Tibial nerve (tissue), 4 donors: ENCODE measurements at places on chromosomes 6 and 20.

DNA sequence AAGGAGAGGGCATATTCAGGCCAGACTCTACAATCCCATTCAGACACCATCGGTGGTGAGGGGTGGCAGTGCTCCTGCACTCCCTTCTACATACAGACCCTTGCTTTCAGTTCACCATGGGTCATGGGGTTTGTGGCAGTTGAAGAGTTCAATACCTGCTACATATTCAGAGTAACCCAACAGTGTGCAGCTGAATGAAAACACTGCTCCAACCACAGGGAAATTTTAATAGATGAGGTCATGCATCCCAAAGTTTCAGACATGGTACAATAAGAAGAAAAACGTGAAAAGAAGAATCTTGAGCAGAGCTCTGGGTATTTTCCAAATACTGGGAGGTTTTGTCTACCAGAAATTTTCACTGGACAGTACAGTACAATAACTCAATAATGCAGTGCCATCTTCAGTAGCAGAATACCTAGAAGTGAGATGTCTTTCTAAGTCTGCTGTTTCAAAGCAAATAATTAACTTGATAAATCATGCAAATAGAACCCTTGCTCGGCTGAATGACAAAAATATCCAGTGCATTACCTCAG lies 162.1 kb downstream of the PTPRK start:
- no peak for DNase-seq

GRCh38 chr20:38599410-38599882 lies 2.2 kb upstream of the ARHGAP40 start:
- DNase-seq: no peak

DNA sequence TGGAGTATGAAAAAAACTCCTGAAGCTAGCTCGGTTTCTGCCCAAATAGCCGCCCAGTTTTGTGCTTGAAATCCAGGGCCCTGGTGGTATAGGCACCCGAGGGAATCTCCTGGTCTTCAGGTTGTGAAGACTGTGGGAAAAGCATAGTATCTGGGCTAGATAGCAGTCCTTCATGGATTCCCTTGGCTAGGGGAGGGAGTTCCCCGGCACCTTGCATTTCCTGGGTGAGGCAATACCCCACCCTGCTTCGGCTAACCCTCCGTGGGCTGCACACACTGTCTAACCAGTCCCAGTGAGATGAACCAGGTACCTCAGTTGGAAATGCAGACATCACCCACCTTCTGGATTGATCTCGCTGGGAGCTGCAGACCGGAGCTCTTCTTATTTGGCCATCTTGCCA lies 184.5 kb upstream of the SLC35B3 start:
- no peak for DNase-seq

GRCh38 chr20:63227260-63227659 lies 8.4 kb upstream of the BIRC7 start:
- DNase-seq: no peak

- DNase-seq: no peak
Measured at GRCh38 chr20:8803065-8803464, 265.8 kb upstream of the PLCB4 start.

- DNase-seq: peak; percentile 51
Measured at GRCh38 chr20:25148181-25148981, 47.1 kb upstream of the ENTPD6 start.

GRCh38 chr6:136051140-136051775 lies 198.9 kb downstream of the MTFR2 start:
- no peak for DNase-seq

DNA sequence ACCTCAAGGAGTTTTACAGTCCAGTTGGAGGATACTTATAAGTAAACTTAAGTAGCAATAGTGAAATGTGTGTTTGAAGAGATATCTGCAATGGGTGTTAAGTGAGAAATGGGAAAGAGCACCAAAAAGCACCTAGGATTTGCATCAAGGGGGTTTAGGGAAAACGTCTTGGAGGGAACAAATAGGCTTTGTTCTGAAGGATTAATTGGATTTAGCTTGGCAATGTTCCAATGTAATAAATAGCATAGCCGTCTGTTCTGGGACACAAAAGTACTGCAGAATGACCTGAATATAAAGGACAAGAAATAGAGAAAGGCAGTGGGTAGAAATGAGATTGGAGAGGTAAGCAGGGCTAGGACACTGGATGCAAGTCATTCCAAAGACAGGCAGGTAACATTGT lies 2.8 kb upstream of the MYO6 start:
- no peak for DNase-seq

GRCh38 chr6:166172546-166172945 lies 4.9 kb upstream of the TBXT start:
- no peak for DNase-seq

DNA sequence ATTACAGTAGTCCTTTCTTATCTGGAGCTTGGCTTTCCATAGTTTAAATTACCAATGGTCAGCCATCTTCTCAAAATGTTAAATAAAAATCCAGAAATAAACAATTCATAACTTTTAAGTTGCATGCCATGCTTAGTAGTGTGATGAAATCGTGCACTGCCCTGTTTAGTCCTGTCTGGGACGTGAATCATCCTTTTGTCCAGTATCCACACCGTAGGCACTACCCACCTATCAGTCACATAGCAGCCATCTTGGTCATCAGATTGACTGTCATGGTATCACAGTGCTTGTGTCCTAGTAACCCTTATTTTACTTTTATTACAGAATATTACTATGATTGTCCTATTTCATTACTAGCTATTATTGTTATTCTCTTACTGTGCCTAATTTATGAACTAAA lies 924.1 kb downstream of the EYS start:
- DNase-seq: no peak

- DNase-seq: no peak
Measured at GRCh38 chr20:51695574-51696303, 72.5 kb downstream of the ATP9A start.

- no peak for DNase-seq
Measured at GRCh38 chr6:56541030-56541600, 101.6 kb downstream of the DST start.

GRCh38 chr6:4904461-4905025 lies 99.3 kb downstream of the RPP40 start:
- DNase-seq: no peak

GRCh38 chr6:45712786-45713185 lies 302.9 kb downstream of the CLIC5 start:
- no peak for DNase-seq

- no peak for DNase-seq
Measured at GRCh38 chr20:22810626-22811569, 224.2 kb upstream of the SSTR4 start.

- no peak for DNase-seq
Measured at GRCh38 chr20:25500880-25501351, 84.4 kb downstream of the NINL start.

- DNase-seq: peak; percentile 77
Measured at GRCh38 chr6:124963831-124964763, 1.9 kb downstream of the RNF217 start.

- no peak for DNase-seq
Measured at GRCh38 chr6:24720131-24720603, 1.2 kb upstream of the C6orf62 start.

GRCh38 chr6:166333172-166333995 lies 9.0 kb downstream of the SFT2D1 start:
- DNase-seq: no peak

DNA sequence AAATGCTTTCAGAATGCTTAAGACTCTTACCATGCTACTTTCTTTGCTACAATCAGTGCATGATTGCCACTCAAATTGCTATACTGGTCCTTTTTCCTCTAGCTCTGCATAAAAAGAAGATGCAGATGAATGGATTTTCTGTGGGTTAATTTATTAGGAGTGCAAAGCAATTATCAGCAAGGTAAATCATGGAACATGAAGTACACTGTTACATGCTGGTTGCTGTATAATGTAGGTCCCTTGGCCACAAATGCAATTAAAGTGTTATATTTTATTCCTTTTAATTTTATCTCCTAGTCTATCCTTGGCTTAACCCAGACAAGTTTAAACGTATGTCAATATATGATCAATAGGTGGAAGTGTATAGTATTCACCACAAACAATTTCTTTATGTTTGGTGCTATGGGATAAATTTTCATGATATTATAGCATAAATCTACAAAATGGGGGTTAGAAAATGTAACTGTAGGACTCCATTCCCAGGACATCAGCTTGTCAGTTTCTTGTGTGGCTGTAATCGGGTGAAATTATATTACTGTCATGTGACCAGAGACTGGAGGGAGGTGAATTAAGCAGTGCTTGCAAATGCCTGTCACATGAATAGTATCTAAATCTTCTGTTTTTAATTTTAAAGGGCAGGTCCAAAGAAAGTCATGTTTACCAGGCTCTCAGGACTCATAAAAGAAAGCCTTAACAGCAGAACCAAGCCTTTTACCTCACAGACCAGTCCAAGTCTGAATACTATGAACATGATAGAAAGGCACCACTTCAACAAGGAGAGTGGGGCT lies 176.9 kb upstream of the ID4 start:
- no peak for DNase-seq

GRCh38 chr6:149468179-149468578 lies 16.6 kb downstream of the ZC3H12D start:
- DNase-seq: no peak

DNA sequence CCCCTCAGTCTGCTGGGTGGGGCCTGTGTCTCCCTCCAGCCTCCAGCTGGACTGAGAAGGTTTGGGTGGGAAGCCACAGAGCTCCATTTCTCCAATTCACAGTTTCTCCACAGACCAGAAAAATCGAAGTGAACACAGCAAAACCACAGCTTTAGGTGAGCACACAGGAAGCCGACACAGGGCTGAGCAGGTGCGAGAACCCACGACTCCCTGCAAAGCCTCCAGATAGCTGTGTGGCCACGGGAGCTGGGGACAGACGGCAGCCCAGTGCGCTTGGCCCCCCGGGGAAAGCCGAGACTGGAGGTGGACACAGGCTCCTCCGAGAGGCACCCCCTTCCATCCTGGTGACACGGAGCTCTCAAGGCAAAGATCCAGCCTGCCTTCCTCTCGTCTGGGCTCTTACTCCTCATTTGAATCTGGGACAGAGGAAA lies 29.0 kb upstream of the MPC1 start:
- DNase-seq: no peak

GRCh38 chr6:44842616-44843015 lies 455.1 kb downstream of the CDC5L start:
- DNase-seq: no peak

DNA sequence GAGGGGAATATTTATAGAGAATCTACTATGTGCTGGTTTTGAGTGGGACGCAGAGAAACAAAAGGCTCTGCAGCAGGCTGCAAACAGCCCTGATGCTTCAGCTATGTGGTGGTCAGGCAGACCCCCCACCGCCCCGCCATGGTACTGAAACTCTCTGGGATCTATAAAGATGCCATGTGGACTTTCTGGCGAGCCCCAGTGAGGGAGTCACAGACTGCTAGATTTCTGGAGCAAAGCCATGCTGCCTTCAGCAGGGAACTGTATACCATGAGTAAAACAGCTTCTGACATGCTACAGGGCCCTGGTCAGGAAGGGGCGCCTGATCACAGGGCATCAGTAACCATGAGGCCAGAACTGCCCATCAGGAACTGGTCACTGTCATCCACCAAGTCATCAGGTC lies 19.2 kb upstream of the BPIFB1 start:
- DNase-seq: no peak

- DNase-seq: no peak
Measured at GRCh38 chr6:33607126-33607783, 13.9 kb upstream of the ITPR3 start.

GRCh38 chr6:32940656-32941213 lies at the start of gene HLA-DMB:
TSS of gene HLA-DMB (minus strand) at chr6:32941028. CDS start at chr6:32940807, 221 bp downstream.
- peak; percentile 80 for DNase-seq

DNA sequence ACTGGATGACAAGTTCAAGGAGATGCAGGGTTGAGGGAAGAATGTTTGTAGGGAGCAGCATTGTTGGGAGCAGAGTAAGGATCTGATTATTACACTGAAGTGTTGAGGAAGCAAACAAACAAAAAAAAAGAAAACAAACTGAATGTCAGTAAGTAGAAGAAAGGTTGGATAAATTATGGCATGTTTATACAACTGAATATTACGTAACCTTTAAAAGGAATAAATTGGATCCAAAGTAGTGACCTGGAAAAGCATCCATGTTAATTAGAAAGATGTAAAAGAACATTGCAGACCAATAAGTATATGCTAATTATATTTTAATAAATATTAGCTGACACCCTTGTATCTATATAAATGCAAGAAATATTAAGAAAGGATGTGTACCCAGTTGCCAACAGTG lies 12.8 kb upstream of the TSPYL1 start:
- DNase-seq: no peak

GRCh38 chr6:20013066-20013861 lies 176.1 kb downstream of the ID4 start:
- DNase-seq: no peak

DNA sequence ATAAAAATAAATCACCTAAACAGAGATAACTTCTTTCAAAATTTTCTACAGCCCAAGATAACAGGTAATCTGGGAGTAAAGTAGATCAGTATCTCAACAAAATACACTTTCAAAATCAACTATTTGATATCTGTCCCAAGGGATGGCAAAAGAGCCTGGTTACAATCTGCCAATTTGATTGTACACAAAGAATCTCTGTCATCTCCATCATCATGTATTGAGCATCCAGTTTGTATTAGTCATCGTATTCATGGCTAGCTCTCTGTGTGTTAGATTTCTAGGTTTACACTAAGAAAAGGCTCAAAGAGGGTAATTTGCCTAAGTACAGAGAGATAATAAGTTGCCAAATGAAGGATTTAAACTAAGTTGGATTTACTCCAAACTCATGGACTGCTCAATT lies 329.0 kb upstream of the NRSN1 start:
- no peak for DNase-seq

GRCh38 chr20:45469336-45470261 lies at the start of gene WFDC2:
TSS of gene WFDC2 (plus strand) at chr20:45469753. CDS start at chr20:45469782, 29 bp downstream.
- DNase-seq: no peak

DNA sequence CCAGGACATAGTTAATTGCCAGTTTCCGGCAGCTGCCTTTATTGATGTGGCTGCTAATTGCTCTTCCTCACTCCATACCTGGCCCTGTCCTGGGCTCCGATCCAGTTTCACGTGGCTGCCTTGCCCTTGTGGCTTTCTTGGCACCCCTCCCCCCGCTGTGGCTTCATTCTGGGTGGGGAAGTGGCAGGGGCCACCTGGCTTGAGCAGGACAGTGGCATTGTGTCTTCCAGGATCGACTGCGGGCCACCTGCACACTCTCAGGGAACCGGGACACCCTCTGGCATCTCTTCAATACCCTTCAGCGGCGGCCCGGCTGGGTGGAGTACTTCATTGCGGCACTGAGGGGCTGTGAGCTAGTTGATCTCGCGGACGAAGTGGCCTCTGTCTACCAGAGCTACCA lies 10.8 kb downstream of the MAVS start:
- DNase-seq: no peak

DNA sequence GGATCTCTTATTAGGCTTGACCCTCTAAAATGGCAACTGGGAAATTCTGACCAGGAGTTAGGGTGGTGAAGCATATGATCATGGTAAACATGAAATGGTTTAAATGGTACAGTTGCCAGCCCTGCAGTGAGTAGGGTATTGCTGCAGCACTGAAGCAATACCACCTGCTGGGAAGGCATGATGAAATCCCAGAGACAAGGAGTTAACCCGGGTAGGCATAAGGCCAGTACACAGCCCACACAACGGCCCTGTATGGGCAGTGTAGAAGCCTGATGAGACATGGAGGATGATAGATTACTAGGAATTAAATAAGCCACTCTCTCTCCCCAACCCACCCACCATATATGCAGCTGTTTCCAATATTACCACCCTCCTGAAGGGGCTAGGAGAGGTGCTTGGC lies 197.4 kb upstream of the MOCS1 start:
- DNase-seq: no peak

- DNase-seq: no peak
Measured at GRCh38 chr20:54013471-54013870, 56.9 kb downstream of the BCAS1 start.
